Stomach (tissue), 19 donors: ENCODE measurements at places on chromosomes 12 and 14. TPM values are rescaled to one million over a fixed set of nuclear protein-coding genes. Genes with fewer than 3 reads are reported as not detected.
A peak's percentile ranks its signal among the peaks of the same experiment; 100 is the strongest.

GRCh38 chr12:92465786-92466295 is 236.9 kb upstream of the PLEKHG7 start:
- H3K27ac ChIP-seq, result peak overlapping the region; percentile 55
- DNase-seq, result no peak
- H3K4me1 ChIP-seq, result peaks cover 17% of the 10 kb centered on the region
- no peaks in the 10 kb centered on the region for H3K36me3 ChIP-seq
- H3K4me3 ChIP-seq, result no peak overlapping the region

DNA sequence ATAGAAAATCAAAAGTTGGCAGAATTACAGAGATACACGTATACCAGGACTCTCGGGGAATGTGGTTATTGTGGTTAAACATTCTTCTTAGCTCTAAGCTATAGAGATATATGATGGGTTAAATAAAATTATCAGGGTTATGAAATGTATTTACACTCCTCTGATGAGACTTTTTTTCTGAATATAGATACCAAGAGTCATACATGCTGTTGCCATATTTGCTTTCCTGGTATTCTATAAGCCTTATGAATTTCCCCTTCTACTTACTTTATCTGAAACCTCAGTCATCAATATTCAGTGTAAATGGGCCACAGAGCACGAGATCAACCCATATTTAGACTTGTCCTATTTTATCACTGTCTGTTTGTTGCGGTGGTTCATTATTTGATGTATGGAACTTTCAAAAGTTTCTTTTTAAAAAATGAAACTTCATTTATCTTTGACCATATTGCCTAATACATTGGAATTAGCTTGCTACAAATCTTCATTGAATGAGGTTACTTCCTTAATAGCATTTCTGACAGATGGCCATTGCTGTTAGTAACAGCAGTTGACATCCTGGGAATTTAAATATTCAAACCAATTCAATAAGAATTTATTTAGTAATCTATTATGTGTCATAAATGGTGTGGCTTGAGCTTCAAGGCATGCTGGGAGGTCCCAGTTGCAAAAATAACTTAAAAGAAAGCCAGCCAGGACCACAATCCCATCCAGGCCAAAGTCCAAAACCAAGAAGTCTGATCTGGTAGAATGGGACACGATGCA is 393.5 kb downstream of the PCNX1 start:
- no peaks in the 10 kb centered on the region for H3K27me3 ChIP-seq
- no peaks in the 10 kb centered on the region for H3K36me3 ChIP-seq
- DNase-seq, result no peak
- H3K4me3 ChIP-seq, result no peak overlapping the region
- no peaks in the 10 kb centered on the region for H3K4me1 ChIP-seq

- DNase-seq, result peak; percentile 85
- H3K4me3 ChIP-seq, result no peak overlapping the region
- H3K4me1 ChIP-seq, result peaks cover 29% of the 10 kb centered on the region
- H3K27ac ChIP-seq, result peak overlapping the region; percentile 78
These were observed 79.3 kb downstream of the SSPN start for GRCh38 chr12:26274441-26275312.

DNA sequence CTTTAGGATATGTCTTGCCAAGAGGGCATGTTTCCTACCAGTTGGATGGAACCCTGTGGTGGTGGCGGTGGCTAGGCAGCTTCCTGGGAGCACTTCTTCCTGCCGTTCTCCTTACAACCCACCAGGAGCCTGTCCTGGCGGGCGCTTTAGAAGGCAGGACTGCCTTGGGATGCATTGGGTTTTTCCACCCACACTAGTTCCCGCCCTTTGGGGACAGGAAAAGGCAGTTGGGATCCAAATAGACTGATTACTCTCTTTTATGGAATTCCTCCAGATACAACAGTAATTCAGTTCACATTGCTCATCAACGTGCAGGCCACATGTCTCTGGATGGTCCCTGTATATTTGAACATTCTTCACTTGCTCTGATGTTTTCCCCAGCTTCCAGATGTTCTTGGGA is 305.7 kb upstream of the SSTR1 start:
- DNase-seq, result no peak
- no peak overlapping the region for H3K4me3 ChIP-seq
- H3K36me3 ChIP-seq, result no peaks in the 10 kb centered on the region

GRCh38 chr12:87160848-87161601 is 868.2 kb downstream of the C12orf50 start:
- no peak overlapping the region for H3K27ac ChIP-seq
- H3K4me1 ChIP-seq, result no peaks in the 10 kb centered on the region
- H3K36me3 ChIP-seq, result no peaks in the 10 kb centered on the region
- no peaks in the 10 kb centered on the region for H3K27me3 ChIP-seq
- H3K4me3 ChIP-seq, result no peak overlapping the region

- DNase-seq, result no peak
- no peak overlapping the region for H3K27ac ChIP-seq
- H3K4me1 ChIP-seq, result peaks cover 12% of the 10 kb centered on the region
These were observed 181.9 kb upstream of the ARHGAP5 start for GRCh38 chr14:31895206-31895605.

- peak overlapping the region; percentile 97 for H3K4me3 ChIP-seq
- H3K36me3 ChIP-seq, result no peaks in the 10 kb centered on the region
- H3K4me1 ChIP-seq, result peaks cover 15% of the 10 kb centered on the region
- DNase-seq, result no peak
- H3K27me3 ChIP-seq, result no peaks in the 10 kb centered on the region
These were observed 564 bp downstream of the ATXN3 start for GRCh38 chr14:92105893-92106142.

KRT80 gene
- total RNA-seq, result not detected

PPFIA2 gene
- total RNA-seq, result 2.6 TPM
